ENCODE measurements at places on chromosomes 4 and X.
A peak's percentile ranks its signal among the peaks of the same experiment; 100 is the strongest.

GRCh38 chr4:24973404-24973746 is 57.4 kb downstream of the LGI2 start:
- no peak for DNase-seq

DNA sequence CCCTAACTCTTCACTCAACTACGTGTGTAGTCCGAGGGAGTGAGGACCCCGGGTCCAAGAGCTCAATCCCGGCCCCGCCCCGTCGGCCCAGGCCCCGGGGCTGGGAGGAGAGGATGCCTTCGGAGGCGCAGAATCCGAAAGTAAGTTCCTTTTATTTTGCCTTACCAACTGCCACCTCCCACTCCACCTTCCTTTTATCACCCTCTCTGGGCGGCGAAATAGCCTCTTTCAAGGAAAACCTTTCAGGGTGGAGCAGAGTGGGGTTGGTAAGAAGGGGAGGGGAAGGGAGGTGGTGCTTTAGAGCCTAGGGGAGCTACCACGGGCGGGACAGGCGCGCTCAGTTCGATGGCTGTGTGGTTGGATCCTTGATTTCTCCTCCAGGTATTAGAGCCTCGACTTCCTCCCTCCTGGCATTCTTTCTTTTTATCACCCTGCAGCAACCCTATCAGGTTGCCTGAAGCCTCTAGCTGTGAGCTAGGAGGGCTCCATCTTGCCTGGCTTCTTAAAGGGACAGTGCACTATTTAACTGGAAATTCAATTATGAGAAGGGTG is 191.2 kb downstream of the RRAGB start:
- DNase-seq: peak; percentile 21

DNA sequence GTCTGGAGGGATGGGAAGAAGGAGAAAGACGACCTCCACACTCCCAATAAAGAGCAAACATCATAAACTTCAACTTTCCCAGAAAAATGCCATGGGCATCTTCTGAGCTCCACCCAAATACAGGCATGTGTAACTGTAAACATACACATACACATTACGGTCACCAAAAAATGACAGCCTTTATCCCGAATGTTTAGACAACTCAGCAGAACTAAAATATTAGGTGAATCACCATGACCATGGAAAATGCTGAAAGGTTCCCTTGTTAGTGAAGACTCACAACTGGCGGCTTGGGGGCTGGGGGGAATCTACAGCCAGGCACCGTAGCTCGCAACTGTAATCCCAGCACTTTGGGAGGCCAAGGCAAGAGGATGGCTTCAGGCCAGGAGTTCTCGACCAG is 33.0 kb downstream of the PRKX start:
- no peak for DNase-seq

DNA sequence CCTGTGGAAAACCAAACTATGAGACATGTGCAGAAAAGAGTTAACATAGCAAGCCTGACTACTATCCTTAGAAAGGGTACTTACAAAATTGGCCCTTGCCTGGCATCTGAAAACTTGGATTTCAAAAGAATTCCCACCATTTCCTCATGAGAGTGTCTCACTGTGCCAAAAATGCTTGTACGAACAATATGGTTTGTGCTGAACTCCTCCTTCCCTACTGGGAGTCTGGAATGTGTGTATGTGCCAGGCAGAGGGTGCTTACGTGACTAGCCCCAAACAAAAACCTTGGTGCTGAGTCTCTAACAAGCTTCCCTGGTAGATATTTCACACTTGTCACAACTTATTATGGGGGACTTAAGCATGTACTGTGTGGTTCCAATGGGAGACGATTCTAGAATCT is 81.7 kb upstream of the GIMD1 start:
- DNase-seq: no peak

- DNase-seq: no peak
Observed at GRCh38 chrX:150869450-150869849, 29.0 kb downstream of the CD99L2 start.

- no peak for DNase-seq
Observed at GRCh38 chr4:137610960-137611359, 78.7 kb upstream of the PCDH18 start.
